ENCODE measurements at places on chromosomes 1 and 21. TPM values are rescaled to one million over a fixed set of nuclear protein-coding genes. Genes with fewer than 3 reads are reported as not detected.

The ZNF683 gene
- not detected for total RNA-seq

- DNase-seq: no peak
- no peaks in the 10 kb centered on the region for H3K27me3 ChIP-seq
- no peaks in the 10 kb centered on the region for H3K36me3 ChIP-seq
Measured at GRCh38 chr1:230979952-230980351, 1.1 kb downstream of the ARV1 start.

The SPRR2G gene
- not detected for total RNA-seq

DNA sequence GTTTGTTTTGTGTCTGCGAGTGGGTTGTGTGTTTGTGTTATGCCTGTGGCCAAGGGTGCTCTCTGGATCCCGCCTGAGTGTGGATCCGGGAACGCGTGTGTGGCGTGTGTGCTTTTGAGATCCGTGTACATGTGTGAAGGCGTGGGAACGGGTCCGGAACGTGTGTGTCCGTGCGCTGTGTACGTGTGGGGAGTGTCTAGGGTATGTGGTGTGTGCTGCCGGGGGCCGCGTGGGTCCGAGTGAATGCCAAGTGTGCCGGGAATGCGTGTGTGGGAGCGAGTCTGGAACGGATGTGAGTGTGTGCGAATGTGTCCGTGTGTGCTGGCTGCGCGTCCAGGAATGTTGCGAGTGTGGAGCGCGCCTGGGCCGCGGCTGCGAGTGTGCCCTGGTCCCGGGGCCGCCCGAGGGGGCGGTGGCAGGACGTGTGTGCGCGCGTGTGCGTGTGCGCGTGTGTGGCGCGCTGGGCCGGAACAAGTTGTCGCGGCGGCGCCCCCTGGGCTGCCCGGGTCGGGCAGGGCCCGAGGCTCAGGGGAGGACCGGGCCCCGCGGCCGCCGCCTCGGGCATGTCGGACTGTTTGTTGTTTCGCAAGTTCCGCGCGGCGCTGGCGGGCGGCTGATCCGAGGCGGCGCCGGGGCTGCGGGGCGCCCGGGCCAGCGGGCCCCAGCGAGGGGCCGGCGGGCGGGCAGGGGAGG lies 953 bp downstream of the PTPRU start:
- peak overlapping the region; percentile 97 for H3K4me3 ChIP-seq
- no peaks in the 10 kb centered on the region for H3K36me3 ChIP-seq
- DNase-seq: peak; percentile 50

DNA sequence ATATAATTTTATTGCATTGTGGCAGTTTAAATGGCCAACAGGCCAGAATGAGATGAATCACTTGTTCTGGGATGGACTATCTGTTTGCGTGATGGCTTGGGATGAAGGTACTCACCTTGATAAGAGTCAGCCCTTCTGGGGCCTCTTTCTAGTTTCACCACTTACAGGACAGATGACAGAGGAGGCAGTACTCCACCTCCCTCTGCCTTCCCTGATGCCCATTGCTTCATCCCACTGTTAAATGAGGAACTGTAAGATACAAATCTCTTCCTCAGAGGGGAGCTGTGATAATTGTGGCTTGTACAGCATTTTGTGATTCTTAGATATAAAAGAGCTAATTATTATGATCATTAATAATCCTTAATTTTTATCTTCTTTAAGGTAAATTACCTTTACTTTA lies 3.7 kb upstream of the TCHH start:
- DNase-seq: no peak
- H3K4me3 ChIP-seq: no peak overlapping the region
- H3K36me3 ChIP-seq: no peaks in the 10 kb centered on the region
- H3K27me3 ChIP-seq: peaks cover 35% of the 10 kb centered on the region
- no peaks in the 10 kb centered on the region for H3K4me1 ChIP-seq

The RNU1-4 gene
- total RNA-seq: 3,235 TPM

- H3K36me3 ChIP-seq: no peaks in the 10 kb centered on the region
- H3K27ac ChIP-seq: no peak overlapping the region
- no peak overlapping the region for H3K4me3 ChIP-seq
- no peaks in the 10 kb centered on the region for H3K27me3 ChIP-seq
- H3K4me1 ChIP-seq: no peaks in the 10 kb centered on the region
Measured at GRCh38 chr21:16438761-16439160, 709.0 kb downstream of the USP25 start.

DNA sequence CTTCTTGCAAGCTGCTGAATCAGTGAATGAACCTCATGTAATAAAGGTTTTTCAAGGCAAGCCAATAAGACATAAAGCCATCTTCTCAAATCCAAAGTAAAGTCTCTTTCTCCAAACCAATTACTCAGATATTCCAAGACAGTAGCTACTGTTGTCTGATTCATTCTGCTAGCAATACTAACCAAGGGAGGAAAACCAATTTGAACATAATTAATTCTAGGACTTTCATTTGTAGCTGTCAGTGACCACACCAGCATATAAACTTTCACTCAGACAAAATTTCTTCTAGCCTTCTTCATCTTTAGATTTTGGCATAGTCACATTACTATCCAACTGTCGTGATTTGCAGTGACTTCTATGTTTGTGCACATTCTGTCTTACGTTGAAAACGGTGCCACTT lies 10.5 kb upstream of the INTS3 start:
- no peaks in the 10 kb centered on the region for H3K4me1 ChIP-seq
- no peaks in the 10 kb centered on the region for H3K27me3 ChIP-seq
- H3K4me3 ChIP-seq: no peak overlapping the region
- no peaks in the 10 kb centered on the region for H3K36me3 ChIP-seq
- H3K27ac ChIP-seq: no peak overlapping the region

DNA sequence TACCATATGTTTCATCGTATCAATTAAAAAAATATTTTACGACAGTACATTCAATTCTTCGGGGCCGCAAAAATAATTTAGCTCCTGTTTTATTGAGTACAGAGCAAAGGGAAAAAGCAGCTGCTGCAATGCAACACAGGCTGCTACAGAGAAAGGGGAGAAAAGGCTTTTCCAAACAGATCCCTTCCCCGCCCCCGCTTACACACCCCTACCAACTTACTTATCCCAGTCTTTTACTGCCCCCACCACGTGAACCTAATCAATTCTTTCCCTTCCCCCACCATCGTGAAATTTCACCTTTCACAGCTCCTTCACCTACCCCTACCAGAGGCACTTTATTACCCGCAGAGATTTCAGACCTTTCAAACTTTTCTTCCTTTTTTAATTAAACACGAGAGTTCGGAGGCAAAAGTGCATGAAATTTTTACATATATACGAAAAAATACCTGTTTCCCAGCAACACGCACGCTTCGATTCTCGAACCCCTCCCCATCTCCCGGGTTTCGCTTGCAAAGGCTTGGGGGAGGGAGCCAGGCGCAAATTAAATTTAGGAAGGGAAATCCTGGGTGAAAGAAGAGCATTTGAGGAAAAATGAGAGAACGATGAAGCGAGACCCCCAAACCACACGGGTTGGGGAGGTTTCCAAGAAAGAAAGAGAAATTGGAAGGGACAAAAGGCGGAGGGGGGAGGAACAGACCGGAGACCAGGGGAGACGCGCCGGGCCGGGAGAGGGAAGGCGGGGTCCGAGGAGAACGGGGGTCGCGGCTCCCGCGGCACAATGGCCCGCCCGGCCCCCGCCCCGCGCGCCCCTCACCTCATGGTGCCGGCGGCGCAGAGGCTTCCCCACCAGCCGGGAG lies 823 bp downstream of the ENAH start:
- no peak for DNase-seq
- no peaks in the 10 kb centered on the region for H3K27me3 ChIP-seq
- H3K4me1 ChIP-seq: peaks cover 57% of the 10 kb centered on the region

GRCh38 chr1:62058956-62059355 lies 135.7 kb upstream of the L1TD1 start:
- peaks cover 7% of the 10 kb centered on the region for H3K36me3 ChIP-seq
- DNase-seq: no peak
- H3K27me3 ChIP-seq: no peaks in the 10 kb centered on the region
- no peak overlapping the region for H3K27ac ChIP-seq

The LRRN2 gene
- 7.0 TPM for total RNA-seq

DNA sequence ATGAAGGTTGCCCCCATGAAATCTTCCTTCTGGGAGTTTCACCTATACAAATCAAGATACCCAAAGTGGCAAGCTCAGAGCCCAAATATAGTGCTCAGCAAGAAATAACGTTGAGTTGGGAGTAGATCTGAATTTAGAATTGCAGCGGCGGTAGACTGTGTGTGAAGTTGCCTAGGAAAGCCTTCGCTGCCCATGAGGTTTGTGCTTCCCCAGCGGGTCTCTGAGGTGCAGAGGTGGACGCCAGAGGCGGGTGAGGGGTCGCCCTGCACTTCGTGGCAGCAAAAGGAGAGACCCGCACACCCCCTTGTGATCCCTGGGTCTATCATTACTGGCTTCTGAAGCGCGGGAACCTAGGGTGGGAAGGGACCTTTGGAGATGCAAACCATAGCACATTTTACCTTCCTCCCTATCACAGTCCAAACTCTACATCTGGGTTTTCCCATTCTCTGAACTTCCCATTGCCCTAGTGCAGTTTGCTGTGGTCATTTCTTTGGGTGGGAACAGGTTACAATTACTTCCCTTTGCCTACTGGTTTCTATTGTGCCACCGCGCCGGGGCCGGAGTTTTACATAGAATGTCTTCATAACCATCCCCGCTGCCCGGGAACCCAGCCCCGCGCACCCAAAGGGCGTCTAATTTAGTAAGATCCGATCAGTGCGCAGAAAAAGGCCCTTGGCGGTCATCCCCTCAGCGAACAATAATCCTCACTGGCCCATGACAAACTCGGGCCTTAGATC lies 5.2 kb downstream of the TBX15 start:
- no peaks in the 10 kb centered on the region for H3K36me3 ChIP-seq
- no peak overlapping the region for H3K27ac ChIP-seq
- no peak overlapping the region for H3K4me3 ChIP-seq
- no peaks in the 10 kb centered on the region for H3K4me1 ChIP-seq
- H3K27me3 ChIP-seq: peaks cover 33% of the 10 kb centered on the region

GRCh38 chr1:226973898-226974543 lies 33.9 kb downstream of the COQ8A start:
- no peak overlapping the region for H3K4me3 ChIP-seq
- H3K27ac ChIP-seq: 0 out of 2 replicates have a peak overlapping the region, but pooled peaks have one; percentile 0
- no peaks in the 10 kb centered on the region for H3K27me3 ChIP-seq
- DNase-seq: peak; percentile 41
- peaks cover 15% of the 10 kb centered on the region for H3K36me3 ChIP-seq
- H3K4me1 ChIP-seq: no peaks in the 10 kb centered on the region

The ARHGAP29 gene
- 123 TPM for total RNA-seq

- no peaks in the 10 kb centered on the region for H3K4me1 ChIP-seq
- no peak for DNase-seq
- no peaks in the 10 kb centered on the region for H3K36me3 ChIP-seq
- H3K27ac ChIP-seq: no peak overlapping the region
- peaks cover 13% of the 10 kb centered on the region for H3K27me3 ChIP-seq
Measured at GRCh38 chr1:232302376-232303221, 327.3 kb downstream of the SIPA1L2 start.

GRCh38 chr1:14173598-14173997 lies 424.9 kb upstream of the KAZN start:
- no peak for DNase-seq
- no peak overlapping the region for H3K4me3 ChIP-seq
- H3K36me3 ChIP-seq: no peaks in the 10 kb centered on the region
- H3K4me1 ChIP-seq: no peaks in the 10 kb centered on the region
- no peak overlapping the region for H3K27ac ChIP-seq
- peaks cover 12% of the 10 kb centered on the region for H3K27me3 ChIP-seq

The CRABP2 gene
- 142 TPM for total RNA-seq

The LRRC39 gene
- total RNA-seq: 0.85 TPM

DNA sequence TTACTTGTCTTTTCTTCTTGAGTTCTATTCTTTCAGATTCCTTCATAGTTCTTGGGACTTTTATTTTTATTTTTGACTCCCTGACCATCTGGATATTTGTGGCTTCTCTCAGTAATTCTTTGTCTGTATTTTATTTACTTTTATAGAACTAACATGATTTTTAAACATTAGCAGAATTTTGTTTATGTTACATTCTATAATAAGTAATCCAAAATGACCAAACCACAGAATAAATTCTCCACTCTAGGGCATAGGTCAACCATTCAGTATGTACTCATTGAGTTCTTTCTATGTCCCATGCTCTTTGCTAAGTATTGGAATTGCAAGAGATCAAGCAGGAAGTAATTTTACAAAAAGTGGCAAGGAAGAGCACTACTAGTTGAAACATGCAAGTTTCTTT lies 969.0 kb downstream of the TTLL7 start:
- H3K4me1 ChIP-seq: peaks cover 11% of the 10 kb centered on the region
- H3K27ac ChIP-seq: no peak overlapping the region
- H3K4me3 ChIP-seq: no peak overlapping the region
- no peaks in the 10 kb centered on the region for H3K27me3 ChIP-seq
- DNase-seq: no peak

The C1orf167 gene
- not detected for total RNA-seq

DNA sequence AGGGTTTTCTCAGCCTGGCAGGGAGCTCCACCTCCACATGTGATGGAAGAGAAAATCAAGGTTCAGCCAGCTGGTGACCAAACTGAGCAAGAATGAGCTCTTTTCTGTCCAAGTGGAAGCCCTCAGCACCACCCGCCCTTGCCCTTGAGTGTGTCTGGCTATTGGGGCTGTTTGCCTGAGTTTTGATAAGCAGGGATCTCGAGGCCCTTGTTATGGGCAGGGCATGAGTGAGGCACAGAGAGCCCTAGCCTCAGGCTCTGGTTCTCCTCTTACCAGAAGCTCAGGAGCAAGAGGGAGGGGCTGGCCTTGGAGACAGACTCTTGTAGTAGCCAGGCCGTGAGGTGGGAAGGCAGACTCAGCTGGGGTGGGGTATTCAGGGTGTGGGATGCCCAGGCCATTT lies 37.5 kb upstream of the ARF1 start:
- H3K4me1 ChIP-seq: peaks cover 45% of the 10 kb centered on the region
- DNase-seq: peak; percentile 67
- H3K4me3 ChIP-seq: peak overlapping the region; percentile 21

The ETV3L gene
- total RNA-seq: not detected

DNA sequence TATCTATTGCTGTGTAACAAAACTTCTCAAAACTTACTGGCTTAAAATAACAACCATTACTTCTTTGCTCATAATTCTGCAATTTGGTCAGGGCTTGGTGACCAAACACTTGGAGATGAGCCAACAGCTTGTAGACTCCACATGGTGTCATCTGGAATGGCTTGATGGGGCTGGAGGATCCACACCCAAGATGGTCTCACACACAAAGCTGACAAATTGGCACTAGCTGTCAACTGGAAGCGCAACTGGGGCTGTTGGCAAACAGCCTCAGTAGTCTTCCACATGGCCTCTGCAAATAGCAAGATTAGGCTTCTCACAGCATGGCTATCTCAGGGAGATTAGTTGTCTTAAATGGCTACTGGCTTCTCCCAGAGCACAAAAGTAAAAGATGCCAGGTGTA lies 27.1 kb upstream of the MTF2 start:
- no peak overlapping the region for H3K27ac ChIP-seq
- no peak for DNase-seq
- no peaks in the 10 kb centered on the region for H3K27me3 ChIP-seq

The ADGRL4 gene
- not detected for total RNA-seq

DNA sequence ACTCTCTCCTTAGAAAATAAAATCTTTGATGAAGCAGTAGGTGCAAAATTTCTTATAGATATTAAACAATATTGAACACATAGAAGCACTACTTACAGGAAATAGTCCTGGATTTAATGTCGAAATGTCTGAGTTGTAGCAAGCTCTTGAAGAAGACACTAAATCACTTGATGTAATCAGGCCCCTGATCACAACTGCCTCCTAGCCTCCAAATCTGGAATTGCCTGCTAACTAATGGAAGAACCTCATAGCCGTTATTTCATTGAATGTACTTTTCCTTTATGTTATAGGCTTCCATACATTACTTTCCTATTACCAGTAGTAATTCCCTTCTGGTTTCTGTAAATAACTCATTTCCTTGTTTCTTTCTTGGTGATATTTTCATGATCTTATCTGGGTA lies 675.7 kb upstream of the CHRM3 start:
- no peaks in the 10 kb centered on the region for H3K36me3 ChIP-seq
- H3K27ac ChIP-seq: no peak overlapping the region
- H3K27me3 ChIP-seq: no peaks in the 10 kb centered on the region
- H3K4me3 ChIP-seq: no peak overlapping the region
- DNase-seq: no peak
- no peaks in the 10 kb centered on the region for H3K4me1 ChIP-seq

Data from PC-9 (cell line).